Hepatocyte (in vitro differentiated cells): ENCODE measurements at places on chromosomes 16 and 17. TPM values are rescaled to one million over a fixed set of nuclear protein-coding genes. Genes with fewer than 3 reads are reported as not detected.

DNA sequence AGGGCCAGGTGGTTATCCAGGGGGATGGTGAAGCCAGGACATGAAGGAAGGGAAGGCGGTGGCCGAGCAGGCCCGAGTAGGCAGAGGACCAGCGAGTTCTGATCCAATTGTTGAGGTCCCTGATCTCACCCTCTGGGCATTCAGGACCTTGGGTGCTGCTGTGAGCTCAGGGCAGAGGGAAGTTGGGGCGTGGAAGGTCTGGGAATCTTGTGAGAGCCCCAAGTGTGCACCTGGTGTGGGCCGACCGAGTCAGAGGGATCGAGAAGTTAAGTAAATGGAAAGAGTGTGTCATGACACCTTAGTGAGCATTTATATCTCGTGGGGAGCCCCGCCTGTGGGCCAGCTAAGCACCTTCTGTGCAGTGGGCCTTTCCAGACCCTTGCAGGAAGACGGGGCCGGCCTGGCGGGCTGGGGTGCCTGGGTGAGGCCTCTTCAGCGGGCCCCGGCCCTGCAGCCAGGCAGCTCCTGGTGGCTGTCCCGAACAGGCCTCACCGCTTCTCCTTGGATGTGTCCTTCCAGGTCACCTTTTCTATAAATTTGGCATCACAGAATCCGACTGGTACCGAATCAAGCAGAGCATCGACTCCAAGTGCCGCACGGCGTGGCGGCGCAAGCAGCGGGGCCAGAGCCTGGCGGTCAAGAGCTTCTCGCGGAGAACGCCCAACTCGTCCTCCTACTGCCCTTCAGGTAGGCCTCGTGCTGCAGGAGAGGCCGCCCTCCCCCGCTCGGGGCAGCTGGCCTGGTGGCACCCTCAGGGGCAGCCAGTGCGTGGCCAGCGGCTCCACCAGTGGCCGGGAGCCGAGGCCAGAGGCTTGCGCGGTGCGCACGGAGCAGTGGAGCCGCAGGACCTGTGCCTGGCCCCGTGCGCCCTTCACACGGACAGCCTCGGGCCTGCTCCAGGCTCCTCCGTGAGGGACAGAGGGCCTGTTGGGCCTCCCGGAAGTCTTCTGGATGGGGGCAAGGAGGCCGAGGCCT, 76.0 kb downstream of the BANP start:
- no peak for DNase-seq

DNA sequence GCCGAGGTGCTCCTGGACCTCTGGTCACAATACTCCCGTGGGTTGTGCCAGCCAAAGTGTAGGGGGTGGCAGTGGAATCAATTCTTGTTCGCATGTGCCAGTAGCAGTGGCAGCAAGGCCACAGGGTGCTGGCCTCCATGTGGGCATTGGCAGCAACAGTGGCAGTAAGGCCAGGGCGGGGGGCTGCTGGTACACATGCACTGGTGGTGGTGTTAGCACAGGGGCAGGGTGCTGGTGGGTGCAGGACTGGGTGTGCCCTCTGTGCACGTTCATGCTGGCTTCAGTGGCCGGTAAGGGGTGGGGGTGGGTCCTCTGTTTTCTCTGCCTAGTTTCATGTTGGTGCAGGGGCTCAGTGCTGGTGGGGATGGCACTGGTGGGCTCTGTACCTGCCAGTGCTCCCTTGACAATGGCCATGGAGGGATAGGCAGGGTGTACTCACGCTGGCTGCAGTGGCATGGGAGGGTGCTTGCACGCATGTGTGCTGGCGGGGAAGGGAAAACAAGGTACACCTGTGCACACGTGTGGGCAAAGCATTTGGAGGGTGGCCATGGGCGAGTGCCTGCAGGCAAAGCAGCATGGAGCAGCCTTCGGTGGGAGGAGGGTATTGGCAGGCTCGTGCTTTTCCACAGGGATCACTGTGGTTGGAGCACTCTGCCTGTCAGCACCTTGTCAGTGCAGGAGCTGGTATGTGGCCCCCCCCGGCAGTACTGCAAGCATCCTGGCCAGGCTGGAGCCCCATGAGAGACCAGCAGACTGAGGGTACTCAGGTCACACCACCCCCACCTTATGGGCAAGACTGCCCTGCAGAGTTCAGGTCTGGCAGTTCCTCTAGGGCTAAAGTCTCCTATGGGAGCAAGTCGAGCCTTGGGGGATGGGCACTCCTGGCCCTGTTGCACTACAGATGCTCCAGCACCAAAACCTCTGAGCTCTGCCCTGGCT, 35.8 kb downstream of the NF1 start:
- no peak for DNase-seq

PITPNM3 gene
- 1.5 and 1.6 TPM in 2 replicates for total RNA-seq

DNA sequence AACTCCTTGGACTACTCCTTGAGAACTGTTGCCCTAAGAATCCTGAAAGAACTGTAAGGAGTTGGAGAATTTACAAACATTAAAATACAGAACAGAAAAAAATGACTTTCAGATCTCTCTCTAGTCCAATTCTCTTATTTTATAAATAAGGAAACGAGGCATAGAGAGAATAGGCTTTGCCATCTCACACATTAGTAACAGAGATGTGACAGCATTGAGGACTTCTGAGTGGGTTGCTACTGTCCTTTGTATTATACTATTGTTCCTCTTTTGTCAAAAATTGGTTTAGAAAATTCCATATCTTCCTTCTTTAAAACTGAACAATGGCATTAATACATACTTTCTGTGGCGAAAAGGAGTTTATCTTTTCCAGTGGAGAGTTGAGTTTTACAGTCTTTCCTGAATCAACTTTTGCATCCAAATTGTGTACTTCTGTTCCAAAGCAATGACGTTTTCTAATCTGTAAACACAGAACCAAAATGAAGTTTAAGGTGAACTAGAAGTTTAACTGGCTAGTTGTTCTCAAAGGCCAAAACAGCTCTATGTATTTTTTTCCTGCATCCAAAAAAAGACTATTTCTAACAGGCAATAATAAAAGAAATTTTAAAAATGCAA, 16.5 kb downstream of the BRIP1 start:
- no peak for DNase-seq

GRCh38 chr16:67364600-67365235, 28.6 kb downstream of the TPPP3 start:
- DNase-seq: no peak
